ENCODE measurements at places on chromosomes 11 and 22.

DNA sequence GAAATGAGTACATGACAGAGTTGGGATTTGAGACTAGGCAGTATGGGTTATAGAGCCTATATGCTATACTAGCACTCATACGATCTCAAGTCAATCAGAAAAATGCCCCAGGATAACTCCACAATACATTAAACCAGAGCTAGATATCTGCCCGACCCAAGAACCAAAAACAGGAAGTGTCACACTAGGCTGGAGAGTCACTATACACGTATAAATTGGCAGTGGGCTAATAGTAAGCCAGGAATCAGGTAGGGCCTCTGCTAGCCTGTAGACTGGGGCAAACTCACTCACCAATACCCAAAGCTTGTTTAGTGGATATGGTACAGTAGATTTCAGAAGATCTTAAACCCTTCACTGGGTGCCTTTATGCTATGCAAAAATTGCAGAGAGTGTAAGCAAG is 16.2 kb upstream of the EIF4G2 start:
- DNase-seq, result no peak

DNA sequence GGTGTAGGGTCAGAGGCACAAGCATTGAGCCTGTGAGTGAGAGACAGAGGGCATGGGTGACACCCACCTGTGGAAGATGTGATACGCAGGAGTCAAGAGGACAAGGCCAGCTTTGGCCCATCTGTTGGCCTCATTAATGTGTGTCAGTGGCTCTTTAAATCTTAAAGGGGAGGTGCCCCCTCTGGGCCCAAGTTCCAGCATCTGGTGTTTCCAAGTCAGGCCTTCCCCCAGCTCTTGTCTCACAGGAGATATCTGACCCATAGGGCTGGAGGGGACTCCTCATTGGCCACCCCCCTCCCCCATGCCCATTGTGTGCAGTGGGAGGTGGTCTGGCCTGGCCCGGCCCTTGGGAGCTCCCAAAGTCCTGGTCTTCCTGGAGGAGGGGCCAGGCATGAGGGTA is 8.9 kb downstream of the KCNK7 start:
- DNase-seq, result no peak

- DNase-seq, result peak; percentile 45
Measured at GRCh38 chr11:64729851-64730382, 6.9 kb upstream of the NRXN2 start.

DNA sequence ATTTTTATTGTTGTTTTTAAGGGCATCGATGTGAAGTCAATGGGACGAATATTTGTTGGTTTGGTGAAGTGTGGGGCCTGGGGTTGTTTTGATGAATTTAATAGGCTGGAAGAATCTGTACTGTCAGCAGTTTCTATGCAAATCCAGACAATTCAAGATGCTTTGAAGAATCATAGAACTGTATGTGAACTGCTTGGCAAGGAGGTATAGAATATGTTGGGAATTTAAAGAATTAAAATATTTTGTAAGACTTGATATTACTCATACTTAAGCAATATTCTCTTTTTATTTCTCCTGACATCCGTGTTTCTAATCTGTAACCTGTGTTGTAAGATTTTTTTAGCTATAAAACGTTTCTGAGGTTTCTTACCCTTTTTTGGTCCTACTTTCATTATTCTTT is 61.6 kb downstream of the DYNC2H1 start:
- no peak for DNase-seq

GRCh38 chr11:109062445-109062844 is 359.5 kb upstream of the C11orf87 start:
- no peak for DNase-seq

- DNase-seq, result no peak
Measured at GRCh38 chr11:119573858-119574257, 150.9 kb upstream of the THY1 start.

DNA sequence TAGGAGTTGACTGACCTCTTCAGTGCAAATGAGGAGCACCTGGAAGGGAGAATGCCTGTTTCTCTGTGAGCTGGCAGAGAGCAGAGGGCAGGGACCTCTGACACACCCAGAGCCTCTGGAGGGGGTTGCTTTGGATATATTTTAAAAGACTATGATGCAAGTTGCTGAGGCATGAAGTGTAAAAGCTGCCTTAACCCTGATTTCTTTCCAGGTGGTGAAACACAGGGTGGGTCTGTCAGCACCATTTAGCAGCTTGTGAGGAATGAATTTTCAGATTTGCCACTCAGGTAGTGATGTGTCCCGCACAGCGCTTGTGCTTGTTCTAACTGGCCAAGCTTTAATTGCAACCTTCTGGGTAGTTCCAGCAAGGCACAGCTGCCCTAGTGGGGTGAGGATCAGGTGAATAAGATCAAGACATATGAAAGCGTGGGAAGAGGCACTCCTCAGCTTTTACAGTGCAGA is 90.2 kb downstream of the SWAP70 start:
- no peak for DNase-seq

GRCh38 chr11:28461338-28461737 is 353.1 kb downstream of the METTL15 start:
- no peak for DNase-seq

DNA sequence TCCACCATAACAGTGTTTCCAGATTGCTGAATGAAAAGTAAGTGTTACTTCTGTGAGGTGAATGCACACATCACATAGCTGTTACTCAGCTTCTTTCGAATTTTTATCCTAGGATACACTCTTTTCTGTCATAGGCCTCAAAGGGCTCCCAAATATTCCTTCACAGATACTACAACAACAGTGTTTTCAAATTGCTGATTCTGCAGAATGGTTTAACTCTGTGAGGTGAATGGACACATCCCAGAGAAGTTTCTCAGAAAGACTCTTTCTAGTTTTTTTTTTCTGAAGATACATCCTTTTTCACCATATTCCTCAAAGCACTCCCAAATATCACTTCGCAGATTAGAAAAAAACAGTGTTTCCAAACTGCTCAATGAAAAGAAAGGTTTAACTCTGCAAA is 221.1 kb downstream of the OR4A5 start:
- DNase-seq, result no peak

GRCh38 chr11:110186456-110186855 is 93.3 kb downstream of the ZC3H12C start:
- no peak for DNase-seq

DNA sequence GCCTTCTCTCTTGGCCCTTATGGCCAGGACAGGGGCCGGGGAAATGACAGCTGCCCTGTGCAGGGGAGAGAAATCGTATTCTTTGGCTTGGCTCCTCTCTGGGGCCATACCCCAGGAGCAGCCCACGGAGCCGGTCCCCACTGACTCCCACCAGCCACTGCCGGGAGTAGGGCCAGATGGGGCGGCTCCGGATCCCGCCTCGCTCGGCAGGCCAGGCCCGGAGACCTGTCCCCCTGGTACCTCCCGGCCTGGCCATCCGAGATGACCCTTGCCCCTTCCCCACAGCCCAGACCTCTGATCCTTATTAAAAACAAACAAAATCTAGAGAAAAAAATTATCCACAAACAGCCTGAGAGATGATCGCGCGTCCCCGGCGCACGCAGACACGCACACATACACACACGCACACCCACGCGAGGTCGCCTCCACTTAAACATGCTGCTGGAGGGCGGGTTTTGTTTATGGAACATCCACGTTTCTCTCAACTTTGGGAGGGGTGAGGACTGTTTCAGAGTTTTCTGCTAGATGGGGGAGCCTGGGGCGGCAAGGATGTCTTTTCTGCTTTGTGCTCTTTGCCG is 59.1 kb downstream of the IGLL1 start:
- DNase-seq, result no peak

DNA sequence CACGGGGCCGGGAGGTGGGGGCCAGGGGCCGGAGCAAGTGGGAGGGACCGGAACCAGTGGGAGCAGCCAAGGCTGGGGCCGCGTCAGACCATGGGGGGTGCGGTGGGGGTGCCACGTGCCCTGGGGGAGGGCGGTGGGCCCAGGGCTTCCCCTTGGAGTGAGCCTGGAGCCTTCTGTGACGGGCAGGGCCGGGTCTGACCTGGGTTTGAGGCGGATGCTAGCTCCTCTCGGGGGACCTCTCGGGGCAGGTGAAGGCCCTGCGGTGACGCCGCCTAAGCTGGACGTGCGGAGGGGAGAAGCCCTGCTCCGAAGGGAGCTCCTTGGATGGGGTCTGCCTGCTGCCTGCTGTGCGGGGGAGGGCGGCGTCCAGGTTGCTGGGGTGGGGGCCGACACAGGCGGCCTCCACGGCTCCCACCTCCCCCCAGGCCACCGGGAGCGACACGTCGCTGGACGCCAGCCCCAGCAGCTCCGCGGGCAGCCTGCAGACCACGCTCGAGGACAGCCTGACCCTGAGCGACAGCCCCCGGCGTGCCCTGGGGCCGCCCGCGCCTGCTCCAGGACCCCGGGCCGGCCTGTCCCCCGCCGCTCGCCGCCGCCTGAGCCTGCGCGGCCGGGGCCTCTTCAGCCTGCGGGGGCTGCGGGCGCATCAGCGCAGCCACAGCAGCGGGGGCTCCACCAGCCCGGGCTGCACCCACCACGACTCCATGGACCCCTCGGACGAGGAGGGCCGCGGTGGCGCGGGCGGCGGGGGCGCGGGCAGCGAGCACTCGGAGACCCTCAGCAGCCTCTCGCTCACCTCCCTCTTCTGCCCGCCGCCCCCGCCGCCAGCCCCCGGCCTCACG is 115.0 kb downstream of the CACNA1I start:
- no peak for DNase-seq

DNA sequence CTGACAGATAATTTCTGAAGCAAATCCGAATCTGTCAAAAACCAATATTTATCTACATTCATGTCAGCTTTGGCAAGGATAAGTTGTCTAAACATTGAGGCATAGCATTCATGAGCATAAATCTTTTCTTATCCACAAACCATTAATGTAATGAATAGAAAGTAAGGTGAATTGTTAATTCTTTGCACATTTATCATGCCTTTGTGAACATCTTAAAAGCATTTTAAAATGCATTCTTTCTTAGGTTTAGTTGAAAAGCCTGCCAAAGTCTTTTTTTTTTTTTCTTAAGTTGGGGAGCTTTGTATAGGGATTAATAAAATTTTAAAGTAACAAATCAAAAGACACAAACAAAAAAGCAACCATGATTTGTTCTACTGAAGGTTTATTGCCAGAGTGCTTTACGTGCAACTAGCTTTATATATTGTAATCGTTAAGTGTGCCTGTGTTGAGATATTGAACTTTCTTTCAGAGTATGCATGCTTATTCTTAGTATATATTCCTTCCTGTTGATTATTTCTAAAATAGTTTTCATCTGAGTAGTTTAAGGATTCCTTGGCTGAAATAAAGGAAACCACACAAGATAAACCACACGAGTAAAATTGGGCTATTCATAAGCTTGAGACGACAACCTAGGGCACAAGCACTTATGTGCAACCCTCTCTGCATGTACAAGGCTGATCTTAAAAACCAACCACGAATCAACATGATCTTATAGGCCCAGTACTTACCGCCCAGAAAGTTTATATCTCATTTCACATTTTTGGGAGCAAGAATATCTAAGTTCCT is 1110.9 kb upstream of the CNTN5 start:
- DNase-seq, result no peak

- DNase-seq, result no peak
Measured at GRCh38 chr11:112837162-112837826, 123.9 kb upstream of the NCAM1 start.

- DNase-seq, result no peak
Measured at GRCh38 chr11:133926466-133927246, 30.1 kb downstream of the IGSF9B start.

- DNase-seq, result no peak
Measured at GRCh38 chr11:28472904-28473303, 364.7 kb downstream of the METTL15 start.

GRCh38 chr11:19344661-19345518 is 104.1 kb upstream of the E2F8 start:
- DNase-seq, result no peak

DNA sequence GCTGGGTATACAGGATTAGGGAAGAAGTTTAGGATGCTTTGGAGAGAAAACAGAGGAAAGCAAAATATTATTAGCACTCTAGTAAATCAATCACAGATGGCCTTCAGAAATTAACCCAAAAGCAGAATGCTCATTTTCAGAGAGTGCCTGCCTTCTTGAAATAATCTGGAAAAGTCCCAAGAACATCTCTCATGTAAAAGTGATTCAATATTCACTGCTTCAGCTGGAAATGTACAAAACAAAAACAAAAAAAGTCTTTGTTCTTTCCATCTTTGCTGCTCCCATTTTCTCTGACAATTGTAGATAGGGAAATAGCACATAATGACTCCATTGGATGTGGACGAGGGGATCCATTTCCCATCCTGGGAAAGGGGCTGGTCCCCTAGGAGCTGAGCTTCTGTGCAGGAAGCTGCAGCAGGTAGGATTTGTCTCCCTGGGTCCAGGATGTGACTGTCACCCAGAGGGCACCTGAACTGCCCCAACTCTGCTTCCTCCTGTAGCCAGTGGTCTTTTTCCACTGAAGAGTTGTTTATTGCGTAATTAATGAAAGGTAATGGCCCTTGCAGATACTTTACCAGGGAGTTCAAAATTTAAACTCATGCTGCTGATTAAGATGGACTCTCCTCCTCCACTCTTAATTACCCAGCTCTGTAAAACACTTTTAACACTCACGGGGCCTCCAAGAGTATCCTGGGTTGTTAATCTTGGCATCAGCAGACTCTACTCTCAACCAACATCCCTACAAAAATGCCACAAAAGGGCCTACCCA is 57.9 kb downstream of the SC5D start:
- DNase-seq, result no peak

GRCh38 chr11:116043857-116044256 is 539.6 kb upstream of the CADM1 start:
- DNase-seq, result no peak

GRCh38 chr11:68974421-68975194 is 6.2 kb downstream of the MRGPRD start:
- peak; percentile 12 for DNase-seq

GRCh38 chr11:128346804-128347203 is 240.6 kb downstream of the ETS1 start:
- DNase-seq, result peak; percentile 56

GRCh38 chr11:42462558-42463310 is 849.1 kb upstream of the API5 start:
- DNase-seq, result no peak

DNA sequence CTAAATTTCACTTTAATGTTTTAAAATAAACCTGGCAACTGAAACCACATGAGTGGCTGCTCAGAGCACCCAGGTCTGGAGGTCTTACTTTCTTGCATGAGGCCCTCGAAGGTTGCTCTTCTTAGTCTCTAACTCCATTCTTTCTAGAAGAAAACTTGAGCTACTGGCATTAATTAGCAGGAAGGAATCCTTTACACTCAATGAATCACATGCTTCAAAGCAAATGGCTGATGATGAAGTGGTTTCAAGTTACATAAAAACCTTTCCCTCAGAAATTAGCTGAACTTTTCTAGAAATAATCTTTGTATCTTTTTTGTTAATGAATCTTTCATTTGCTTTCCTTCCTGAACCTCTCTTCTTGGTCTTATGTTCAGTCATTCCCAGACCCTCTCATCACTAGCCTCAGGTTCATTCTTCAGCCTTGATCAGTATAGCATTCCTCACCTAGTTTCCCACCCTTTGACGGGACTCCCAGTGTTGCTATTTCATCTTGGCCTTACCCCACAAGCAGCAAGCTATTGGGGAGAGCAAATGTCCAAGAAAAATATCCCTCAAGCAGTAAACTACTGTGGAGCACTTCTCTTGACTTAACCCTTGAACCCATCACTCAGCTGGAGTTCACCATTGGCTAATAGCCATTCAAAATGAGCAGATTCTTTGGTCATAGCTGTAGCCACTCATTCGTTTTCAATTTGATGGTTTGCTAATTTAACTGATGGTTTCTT is 75.1 kb downstream of the INSC start:
- DNase-seq, result no peak

GRCh38 chr11:70072461-70072860 is 5.7 kb upstream of the ANO1 start:
- DNase-seq, result no peak

- DNase-seq, result no peak
Measured at GRCh38 chr11:123185326-123185725, 9.7 kb downstream of the CLMP start.
